ENCODE measurements at places on chromosomes 2 and 18.

GRCh38 chr18:54020156-54020745, 204.2 kb downstream of the MBD2 start:
- no peak for DNase-seq
- H3K4me1 ChIP-seq = no peaks in the 10 kb centered on the region
- H3K4me3 ChIP-seq = no peak overlapping the region

DNA sequence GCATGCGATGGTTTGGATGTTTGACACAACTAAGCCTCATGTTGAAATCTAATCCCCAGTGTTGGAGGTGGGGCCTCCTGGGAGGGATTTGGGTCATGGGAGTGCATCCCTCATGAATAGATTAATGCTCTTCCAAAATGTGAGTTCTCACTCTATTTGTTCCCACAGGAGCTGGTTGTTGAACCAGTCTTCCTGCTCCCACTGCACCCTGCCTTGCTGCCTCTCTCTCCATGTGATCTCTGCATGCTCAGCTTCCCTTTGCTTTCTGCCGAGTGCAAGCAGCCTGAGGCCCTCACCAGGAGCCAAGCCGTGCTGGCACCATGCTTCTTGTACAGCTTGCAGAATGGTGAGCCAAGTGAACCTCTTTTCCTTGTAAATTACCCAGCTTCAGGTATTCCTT, 206.8 kb downstream of the VAPA start:
- no peaks in the 10 kb centered on the region for H3K4me1 ChIP-seq
- H3K36me3 ChIP-seq = no peaks in the 10 kb centered on the region
- DNase-seq = no peak
- H3K4me3 ChIP-seq = no peak overlapping the region

GRCh38 chr2:47010176-47010575, 94.6 kb upstream of the MCFD2 start:
- H3K4me3 ChIP-seq = no peak overlapping the region
- H3K27ac ChIP-seq = no peak overlapping the region
- no peaks in the 10 kb centered on the region for H3K4me1 ChIP-seq
- no peaks in the 10 kb centered on the region for H3K27me3 ChIP-seq
- H3K36me3 ChIP-seq = peaks cover 74% of the 10 kb centered on the region

- no peaks in the 10 kb centered on the region for H3K27me3 ChIP-seq
- H3K27ac ChIP-seq = no peak overlapping the region
- H3K4me3 ChIP-seq = no peak overlapping the region
- DNase-seq = no peak
- H3K4me1 ChIP-seq = no peaks in the 10 kb centered on the region
Observed at GRCh38 chr2:4110273-4110672, 406.9 kb downstream of the DCDC2C start.

DNA sequence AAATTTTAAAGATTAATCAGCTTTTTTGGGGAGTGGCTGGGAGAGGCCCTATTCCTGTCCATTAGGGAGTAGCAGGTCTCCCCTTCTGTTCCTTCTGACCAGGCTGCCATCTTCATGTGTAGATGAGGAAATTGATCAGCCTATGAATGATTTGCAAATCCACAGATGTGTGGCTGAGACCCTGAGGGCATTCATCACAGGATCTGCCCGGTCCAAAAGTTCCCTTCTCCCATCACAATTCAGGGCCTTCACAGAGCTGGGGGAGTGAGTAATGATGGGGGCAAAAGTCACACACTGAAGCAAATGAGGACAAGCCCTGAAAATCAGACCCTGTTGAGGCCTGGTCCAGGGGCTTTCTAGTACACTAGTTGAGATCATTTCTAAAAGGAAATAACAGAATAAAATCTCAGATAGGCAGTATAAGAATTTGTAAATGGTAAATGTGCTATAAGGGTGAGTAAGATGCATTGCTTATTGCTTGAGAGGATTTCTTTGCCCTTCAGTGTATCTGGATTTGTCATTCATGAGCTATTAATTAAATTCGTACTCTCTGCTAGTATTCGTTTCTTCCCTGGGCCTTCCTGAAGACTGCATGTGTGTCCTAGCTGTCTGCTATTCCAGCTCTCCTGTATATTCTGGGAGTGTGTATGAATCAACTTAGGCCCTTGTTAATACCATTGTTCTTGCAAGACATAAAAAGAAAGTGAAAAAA, 53.2 kb downstream of the SETBP1 start:
- no peak for DNase-seq
- no peaks in the 10 kb centered on the region for H3K36me3 ChIP-seq
- H3K4me3 ChIP-seq = no peak overlapping the region
- no peak overlapping the region for H3K27ac ChIP-seq
- H3K4me1 ChIP-seq = peaks cover 3% of the 10 kb centered on the region

- peaks cover 8% of the 10 kb centered on the region for H3K4me1 ChIP-seq
- DNase-seq = no peak
- H3K36me3 ChIP-seq = no peaks in the 10 kb centered on the region
- H3K27ac ChIP-seq = no peak overlapping the region
- no peak overlapping the region for H3K4me3 ChIP-seq
Observed at GRCh38 chr2:236360496-236360895, 96.3 kb upstream of the ASB18 start.

GRCh38 chr2:20110383-20110782, 59.0 kb upstream of the LAPTM4A start:
- no peak overlapping the region for H3K27ac ChIP-seq
- no peaks in the 10 kb centered on the region for H3K36me3 ChIP-seq
- H3K4me3 ChIP-seq = no peak overlapping the region
- no peaks in the 10 kb centered on the region for H3K4me1 ChIP-seq
- H3K27me3 ChIP-seq = no peaks in the 10 kb centered on the region

GRCh38 chr18:79806976-79807841, 9.5 kb downstream of the KCNG2 start:
- H3K27ac ChIP-seq = no peak overlapping the region
- H3K36me3 ChIP-seq = no peaks in the 10 kb centered on the region
- no peak overlapping the region for H3K4me3 ChIP-seq
- no peaks in the 10 kb centered on the region for H3K27me3 ChIP-seq
- no peaks in the 10 kb centered on the region for H3K4me1 ChIP-seq
- no peak for DNase-seq

DNA sequence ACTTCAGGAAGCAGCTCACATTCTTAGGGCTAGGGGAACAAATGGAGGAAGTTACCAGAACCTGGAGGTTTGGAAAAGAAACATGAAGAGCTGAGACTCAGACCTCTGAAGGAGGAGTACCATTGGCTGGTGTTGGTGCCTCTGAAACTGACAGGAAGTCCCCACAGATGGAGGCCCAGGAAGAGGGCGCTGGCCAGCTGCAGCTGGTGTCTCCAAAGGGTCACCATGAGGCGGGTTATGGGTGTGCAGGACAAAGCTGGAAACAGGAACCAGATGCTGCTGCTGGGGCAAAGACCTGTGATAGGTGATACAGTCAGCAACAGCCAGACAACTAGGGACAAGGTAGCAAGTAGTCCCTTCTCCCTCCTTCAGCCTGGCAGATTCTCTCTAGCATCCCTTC, 136.5 kb upstream of the SERPINE2 start:
- no peaks in the 10 kb centered on the region for H3K27me3 ChIP-seq
- DNase-seq = no peak
- no peaks in the 10 kb centered on the region for H3K4me1 ChIP-seq
- no peak overlapping the region for H3K4me3 ChIP-seq
- H3K27ac ChIP-seq = no peak overlapping the region
- H3K36me3 ChIP-seq = no peaks in the 10 kb centered on the region

DNA sequence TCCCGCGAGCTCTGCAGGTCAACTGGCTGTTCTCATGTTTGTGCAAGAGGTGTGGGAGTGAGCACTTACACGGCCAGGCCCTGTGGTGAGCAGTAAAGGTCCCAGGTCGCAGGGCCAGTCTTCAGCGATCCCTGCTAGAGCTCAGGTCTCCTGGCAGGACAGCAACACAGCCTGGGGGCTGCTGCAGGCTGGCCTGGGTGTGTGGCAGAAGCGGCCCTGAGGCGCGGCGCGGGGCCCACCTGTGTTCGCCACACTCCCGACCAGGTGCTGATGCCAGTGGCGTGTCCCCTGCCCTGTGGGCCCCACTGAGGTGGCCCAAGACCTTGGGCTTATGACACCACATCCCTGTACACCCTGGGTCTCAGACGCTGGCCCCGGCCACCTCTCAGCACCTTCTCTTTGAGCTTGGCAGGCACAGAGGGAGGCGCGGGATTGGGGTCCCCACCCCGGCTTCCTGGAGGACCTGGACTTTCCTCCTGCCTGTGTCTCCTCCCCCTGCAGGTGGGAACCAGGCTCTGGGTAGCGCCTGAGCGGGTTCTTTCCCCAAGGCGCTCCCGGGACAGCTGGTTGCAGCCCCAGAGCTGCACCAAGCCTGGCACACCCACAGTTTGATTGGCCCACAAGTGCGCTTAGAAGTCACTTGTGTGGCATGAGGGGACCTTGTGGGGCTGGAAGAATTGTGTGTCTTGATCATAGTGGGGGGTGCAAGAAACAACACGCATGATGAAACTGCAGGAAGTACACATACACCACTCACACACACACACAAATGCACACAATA, 59.2 kb downstream of the TWIST2 start:
- no peaks in the 10 kb centered on the region for H3K4me1 ChIP-seq
- no peak overlapping the region for H3K27ac ChIP-seq
- H3K36me3 ChIP-seq = no peaks in the 10 kb centered on the region
- no peaks in the 10 kb centered on the region for H3K27me3 ChIP-seq
- H3K4me3 ChIP-seq = no peak overlapping the region
- DNase-seq = no peak

DNA sequence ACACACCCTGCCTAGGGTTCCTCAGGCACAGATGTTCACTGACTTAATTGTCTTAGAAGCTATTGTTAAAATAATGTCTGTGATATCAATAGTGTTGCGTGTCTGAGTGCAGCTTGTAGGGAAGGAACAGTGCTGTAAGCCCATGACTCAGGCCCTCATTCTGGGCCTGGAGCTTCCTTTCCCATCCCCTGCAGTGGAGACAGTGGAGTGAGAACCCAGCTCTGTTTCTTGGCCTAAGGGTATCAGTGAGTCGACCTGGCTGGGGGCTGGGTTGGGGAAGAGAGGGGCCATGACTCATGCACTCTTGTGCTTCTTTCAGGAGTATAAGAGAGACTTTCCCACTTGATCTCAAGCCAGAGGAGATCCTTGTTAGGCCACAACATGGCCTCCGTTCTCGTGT, 106.8 kb downstream of the HRH4 start:
- H3K4me3 ChIP-seq = no peak overlapping the region
- H3K4me1 ChIP-seq = no peaks in the 10 kb centered on the region
- H3K27ac ChIP-seq = no peak overlapping the region
- DNase-seq = no peak
- H3K36me3 ChIP-seq = no peaks in the 10 kb centered on the region

- H3K4me1 ChIP-seq = no peaks in the 10 kb centered on the region
- H3K4me3 ChIP-seq = no peak overlapping the region
- H3K36me3 ChIP-seq = no peaks in the 10 kb centered on the region
- no peaks in the 10 kb centered on the region for H3K27me3 ChIP-seq
- no peak overlapping the region for H3K27ac ChIP-seq
Observed at GRCh38 chr2:109722026-109722425, 72.1 kb upstream of the RGPD5 start.

DNA sequence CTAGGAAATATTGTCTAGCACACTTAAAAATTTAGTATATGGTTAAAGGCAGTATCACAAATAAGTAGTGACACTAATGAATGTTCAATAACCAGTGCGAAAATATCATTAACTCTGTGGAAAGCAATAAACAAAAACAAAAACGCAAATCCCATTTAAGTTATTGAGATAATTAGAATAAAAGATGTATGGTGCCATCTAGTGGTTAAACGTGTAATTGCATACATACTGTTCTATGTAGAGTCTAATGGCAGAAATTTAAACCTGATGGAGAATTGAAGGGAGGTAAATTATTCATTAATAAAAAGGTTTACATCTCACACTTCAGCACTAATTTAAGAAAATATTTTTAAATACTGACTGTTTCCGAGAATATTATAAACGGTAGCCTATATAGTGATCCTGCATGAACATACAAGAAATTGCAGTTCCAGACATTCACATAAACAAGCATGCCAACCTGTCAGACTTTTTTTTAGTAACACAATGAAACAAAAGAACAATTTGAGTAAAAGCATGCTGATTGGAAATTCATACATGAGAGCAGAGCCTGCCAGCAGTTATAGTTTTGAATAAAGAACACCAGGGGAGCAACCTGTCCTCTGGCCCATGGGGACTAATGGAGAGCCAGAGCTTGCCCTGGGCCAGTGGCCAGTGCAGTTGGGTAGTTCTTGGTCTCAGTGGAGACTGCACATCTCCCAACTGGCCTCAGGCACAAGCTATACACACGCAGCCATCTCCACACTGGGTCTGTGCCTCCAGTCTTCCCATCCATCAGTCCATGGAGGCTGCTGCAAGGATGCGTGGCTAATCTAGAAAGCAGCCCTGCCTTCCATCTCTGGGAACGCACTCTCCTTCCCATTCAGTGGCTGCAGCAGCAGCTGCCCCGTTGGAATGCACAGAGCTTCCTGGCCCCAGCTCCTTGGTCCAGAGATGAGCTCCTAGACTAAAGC, 28.0 kb downstream of the GCG start:
- H3K4me3 ChIP-seq = no peak overlapping the region
- no peaks in the 10 kb centered on the region for H3K27me3 ChIP-seq
- H3K36me3 ChIP-seq = no peaks in the 10 kb centered on the region
- H3K27ac ChIP-seq = no peak overlapping the region
- H3K4me1 ChIP-seq = no peaks in the 10 kb centered on the region

- H3K4me3 ChIP-seq = no peak overlapping the region
- no peaks in the 10 kb centered on the region for H3K4me1 ChIP-seq
- H3K27me3 ChIP-seq = no peaks in the 10 kb centered on the region
- no peaks in the 10 kb centered on the region for H3K36me3 ChIP-seq
- DNase-seq = no peak
Observed at GRCh38 chr2:1755436-1756191, 11.3 kb upstream of the PXDN start.

GRCh38 chr2:43047187-43047780, 179.1 kb downstream of the ZFP36L2 start:
- H3K36me3 ChIP-seq = no peaks in the 10 kb centered on the region
- no peak overlapping the region for H3K27ac ChIP-seq
- no peak for DNase-seq
- no peaks in the 10 kb centered on the region for H3K27me3 ChIP-seq
- no peaks in the 10 kb centered on the region for H3K4me1 ChIP-seq

DNA sequence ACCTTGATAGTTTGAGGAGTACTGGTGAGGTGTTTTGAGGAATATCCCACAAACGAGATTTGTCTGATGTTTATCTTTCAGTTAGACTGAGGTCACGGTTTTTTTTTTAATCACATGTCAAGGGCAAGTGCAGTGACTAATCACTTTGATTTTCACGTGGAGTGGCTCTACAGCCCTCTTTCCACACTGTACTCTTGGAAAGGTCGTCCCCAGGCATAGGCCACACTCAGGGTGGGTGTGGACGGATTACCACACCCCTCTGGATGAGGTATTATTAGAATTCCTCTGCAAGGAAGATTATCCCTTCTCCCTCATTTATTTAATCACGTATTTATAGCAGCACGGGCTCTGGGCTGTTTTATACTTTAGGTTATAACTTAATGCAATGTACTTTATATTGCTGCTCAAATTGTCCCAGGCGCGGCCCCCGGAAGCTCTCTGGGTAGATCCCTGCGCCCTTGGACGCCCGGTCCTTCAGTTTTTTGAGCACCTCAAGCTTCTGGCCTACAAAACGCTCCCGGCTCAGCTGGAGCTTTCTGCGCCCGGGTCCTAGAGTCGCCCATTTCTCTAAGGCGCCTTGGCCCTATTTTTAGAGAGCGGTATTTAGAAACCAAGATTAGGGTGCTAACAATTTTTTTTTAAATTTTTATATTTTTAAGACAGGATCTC, 515 bp upstream of the PLEKHB2 start:
- peaks cover 23% of the 10 kb centered on the region for H3K4me1 ChIP-seq
- peak overlapping the region; percentile 83 for H3K4me3 ChIP-seq
- peak overlapping the region; percentile 96 for H3K27ac ChIP-seq
- no peaks in the 10 kb centered on the region for H3K27me3 ChIP-seq
- no peaks in the 10 kb centered on the region for H3K36me3 ChIP-seq

All from effector memory CD4-positive, alpha-beta T cell (primary cell).